Lung (tissue), 17 donors: ENCODE measurements at places on chromosomes 5 and 9. TPM values are rescaled to one million over a fixed set of nuclear protein-coding genes. Genes with fewer than 3 reads are reported as not detected.

PCDHGA9 gene
- total RNA-seq: 13.8 TPM

GABRA6 gene
- not detected for total RNA-seq

TAL2 gene
- not detected for total RNA-seq

SERF1A gene
- total RNA-seq: 7.8 TPM

PCDHB13 gene
- 7.7 TPM for total RNA-seq

ADRA1B gene
- 6.1 TPM for total RNA-seq

MPDZ gene
- 22.5 TPM for total RNA-seq

SH3GL2 gene
- 1.3 TPM for total RNA-seq

OSMR gene
- total RNA-seq: 51.7 TPM

FBP2 gene
- not detected for total RNA-seq

GRCh38 chr9:133119846-133120500 lies 1.1 kb downstream of the RALGDS start:
- DNase-seq: peak; percentile 30

GRCh38 chr9:27791311-27791710 lies 218.0 kb upstream of the C9orf72 start:
- DNase-seq: no peak

- no peak for DNase-seq
Observed at GRCh38 chr5:52554293-52554692, 233.4 kb upstream of the ITGA1 start.

- DNase-seq: peak; percentile 19
Observed at GRCh38 chr5:72167804-72168203, 60.5 kb downstream of the MAP1B start.

DNA sequence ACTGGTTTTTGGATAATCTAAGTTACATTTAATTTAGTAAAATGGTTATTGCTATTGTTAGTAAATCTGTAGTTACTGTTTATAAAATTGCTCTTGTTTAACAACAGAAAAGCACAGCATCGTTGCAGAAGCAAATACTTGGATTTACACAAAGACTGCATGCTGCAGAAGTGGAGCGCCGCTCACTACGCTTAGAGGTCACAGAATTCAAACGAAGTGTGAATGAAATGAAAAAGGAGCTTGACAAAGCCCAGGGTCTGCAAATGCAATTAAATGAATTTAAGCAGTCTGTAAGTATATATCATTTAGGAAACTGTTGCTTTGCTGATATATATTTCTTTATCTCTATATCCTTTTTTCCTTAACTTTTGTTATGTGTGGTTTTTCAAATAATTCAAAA lies 226.0 kb downstream of the CCDC171 start:
- peak; percentile 96 for DNase-seq

DNA sequence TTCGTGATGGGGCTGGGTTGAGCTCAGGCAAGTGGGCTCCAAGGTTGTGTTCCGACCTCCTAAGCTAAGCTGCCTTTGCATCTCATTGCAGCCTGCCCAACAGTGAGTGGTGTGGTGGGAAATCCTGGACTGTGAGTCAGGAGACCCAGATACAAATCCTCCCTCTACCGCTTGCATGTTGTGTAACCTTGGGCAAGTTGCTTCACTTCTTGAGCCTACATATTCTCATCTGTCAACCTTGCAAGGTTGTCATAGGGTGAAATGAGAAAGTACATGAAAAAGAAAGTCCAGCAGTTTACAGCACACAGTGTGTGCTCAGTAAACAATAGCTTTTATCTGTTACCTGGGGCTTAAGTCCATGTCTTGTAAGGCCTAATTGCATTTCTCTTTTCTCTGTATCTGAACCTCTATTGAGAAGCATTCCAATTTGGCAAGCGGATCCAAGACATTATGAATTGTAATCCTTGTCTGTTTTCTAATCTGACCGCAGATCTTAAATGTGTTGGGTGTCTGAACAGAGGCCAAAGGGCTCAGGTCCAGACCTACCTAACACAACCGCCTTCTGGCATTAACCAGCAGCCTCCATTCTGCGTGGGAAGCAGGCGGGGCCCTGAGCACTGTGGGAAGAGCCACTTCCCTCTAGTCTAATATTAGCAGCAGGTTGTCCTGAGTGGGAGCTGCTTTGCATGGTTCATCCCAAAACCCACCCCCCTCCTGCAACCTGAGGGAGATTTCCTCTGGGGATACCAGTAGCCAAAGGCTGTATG lies 1.8 kb upstream of the GALNT12 start:
- DNase-seq: no peak

GRCh38 chr5:62509806-62510205 lies 68.8 kb upstream of the LRRC70 start:
- DNase-seq: no peak

DNA sequence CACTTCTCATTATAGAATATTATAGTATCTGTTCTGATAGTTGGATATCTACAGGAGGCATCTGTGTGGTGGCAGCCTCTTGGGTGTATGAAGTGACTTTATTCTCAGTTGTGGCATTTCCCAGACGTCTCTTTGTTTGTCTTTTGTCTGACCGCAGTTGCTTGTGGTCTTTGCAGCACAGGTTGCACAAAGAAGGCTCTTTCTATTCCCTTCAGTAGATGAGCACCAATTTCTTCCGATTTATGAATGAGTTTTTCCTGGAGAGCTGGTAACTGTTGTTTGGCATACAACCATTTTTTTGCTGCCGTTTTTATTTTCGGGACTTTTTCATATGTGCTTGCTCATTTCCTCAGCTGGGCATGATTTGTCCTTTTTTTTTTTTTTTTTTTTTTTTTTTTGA lies 56.4 kb upstream of the MYO10 start:
- DNase-seq: no peak

- DNase-seq: peak; percentile 72
Observed at GRCh38 chr5:172554562-172554961, 86.5 kb upstream of the NEURL1B start.

- DNase-seq: peak; percentile 20
Observed at GRCh38 chr5:154523709-154524108, 45.7 kb upstream of the HAND1 start.

GRCh38 chr5:142608081-142608480 lies 77.8 kb downstream of the FGF1 start:
- no peak for DNase-seq

DNA sequence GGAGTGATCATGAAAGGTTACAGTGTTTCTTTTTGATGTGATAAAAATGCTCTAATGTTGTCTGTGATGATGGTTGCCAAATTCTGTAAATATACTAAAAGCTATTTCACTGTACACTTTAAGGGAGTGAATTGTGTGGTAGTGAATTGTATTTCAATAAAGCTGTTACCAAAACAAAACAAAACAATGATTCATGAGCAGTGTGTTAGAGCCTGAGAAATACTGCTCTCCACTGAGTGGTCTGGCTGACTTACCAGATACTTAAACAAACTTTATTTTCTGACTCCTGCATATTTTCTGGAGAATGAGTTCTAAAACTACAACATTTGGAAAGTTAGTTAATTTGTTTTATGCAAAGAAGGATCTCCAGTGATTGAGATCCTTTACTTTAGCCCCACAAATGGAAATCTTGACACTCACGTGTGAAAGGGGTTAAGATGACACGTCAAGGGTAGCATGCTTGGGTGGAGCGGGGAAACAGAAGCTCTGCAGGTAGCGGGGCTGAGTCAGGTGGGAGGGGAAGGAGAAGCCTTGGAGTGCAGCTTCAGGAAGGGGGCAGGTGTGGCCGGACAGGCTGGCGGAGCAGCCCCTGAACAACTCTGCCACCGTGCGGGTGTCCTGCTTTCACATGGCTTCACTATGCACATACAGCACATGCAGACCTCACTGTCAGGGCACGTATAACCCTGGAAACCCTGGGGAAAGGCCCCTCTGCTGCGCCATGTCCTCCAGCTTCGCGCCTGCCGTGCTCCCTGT lies 256.7 kb downstream of the IRX1 start:
- peak; percentile 28 for DNase-seq

GRCh38 chr5:25255128-25255527 lies 610.4 kb upstream of the CDH10 start:
- no peak for DNase-seq

GRCh38 chr9:133991964-133992779 lies at the start of gene VAV2:
TSS of gene VAV2 (minus strand) at chr9:133992324. CDS start at chr9:133992278, 46 bp downstream.
- DNase-seq: peak; percentile 75

DNA sequence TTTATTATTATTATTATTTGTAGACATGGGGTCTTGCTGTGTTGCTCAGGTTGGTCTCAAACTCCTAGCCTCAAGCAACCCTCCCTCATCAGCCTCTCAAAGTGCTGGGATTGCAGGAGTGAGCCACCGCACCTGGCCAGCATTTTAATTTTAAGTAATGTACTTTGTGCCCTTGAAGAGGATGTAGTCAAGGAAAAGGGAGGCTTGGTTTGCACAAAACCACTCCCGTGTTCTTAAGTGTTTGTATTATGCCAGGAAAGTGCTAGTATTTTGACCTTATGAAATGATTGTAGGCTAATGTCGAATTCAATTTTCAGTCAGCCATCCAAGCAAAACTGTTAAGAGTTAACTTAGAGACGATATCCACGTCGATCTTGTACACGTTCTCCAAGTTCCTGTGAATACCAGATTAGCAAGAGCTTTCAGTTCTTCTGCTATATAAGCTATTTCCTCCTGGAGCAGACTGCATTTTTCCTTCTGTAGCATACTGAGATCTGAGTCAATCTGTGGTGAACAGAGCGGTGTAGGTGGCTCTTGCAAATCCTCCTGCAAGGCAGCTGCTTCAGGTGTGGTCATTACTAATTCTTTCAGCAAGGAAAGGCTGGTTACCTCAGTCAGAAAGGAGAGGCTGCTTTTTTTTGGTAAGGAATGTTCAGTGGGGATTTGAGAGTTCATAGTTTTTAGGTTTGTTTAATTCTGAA lies 23.7 kb downstream of the CCDC171 start:
- DNase-seq: peak; percentile 32

DNA sequence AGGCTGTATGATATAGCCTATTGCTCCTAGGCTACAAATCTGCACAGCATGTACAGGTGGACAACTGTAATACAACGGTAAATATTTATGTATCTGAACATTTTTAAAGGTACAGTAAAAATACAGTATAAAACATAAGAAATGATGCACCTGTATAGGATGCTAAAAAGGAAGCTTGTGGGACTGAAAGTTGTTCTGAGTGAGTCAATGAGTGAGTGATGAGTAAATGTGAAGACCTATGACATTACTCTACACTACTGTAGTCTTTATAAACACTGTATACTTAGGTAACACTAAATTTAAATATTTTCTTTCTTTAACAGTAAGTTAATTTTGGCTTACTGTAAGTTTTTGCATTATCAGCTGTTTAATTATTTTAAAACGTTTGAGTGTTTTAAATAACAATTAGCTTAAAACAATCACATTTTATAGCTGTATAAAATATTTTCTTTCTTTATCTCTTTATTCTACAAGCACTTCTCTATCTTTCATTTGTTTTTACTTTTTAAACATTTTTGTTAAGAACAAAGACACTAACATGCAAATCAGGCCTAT lies 28.1 kb downstream of the CDH18 start:
- no peak for DNase-seq

- peak; percentile 85 for DNase-seq
Observed at GRCh38 chr5:40991168-40991980, 79.8 kb downstream of the MROH2B start.

DNA sequence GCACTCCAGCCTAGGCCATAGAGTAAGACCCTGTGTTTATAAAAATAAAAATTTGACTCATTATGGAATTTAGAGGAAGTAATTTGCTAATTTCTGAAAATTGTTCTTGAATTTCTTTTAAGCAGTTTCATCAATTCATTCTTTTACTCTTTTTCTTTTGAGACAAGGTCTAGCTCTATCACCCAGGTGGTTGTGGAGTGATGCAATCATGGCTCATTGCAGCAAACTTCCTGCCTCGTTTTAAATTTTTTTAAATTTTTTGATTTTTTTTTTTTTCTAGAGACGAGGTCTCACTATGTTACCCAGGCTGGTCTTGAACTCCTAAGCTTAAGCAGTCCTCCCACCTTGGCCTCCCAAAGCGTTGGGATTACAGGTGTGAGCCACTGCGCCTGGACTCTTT lies 3.1 kb upstream of the CAMLG start:
- no peak for DNase-seq

GRCh38 chr9:105331160-105331559 lies 86.7 kb downstream of the SLC44A1 start:
- DNase-seq: no peak

GRCh38 chr5:125961150-125961549 lies 462.1 kb upstream of the GRAMD2B start:
- no peak for DNase-seq
